D341Med (cell line): ENCODE measurements at places on chromosomes 7 and 10.

- DNase-seq, result no peak
These were observed 594 bp upstream of the RP9 start for GRCh38 chr7:33109758-33110238.

GRCh38 chr7:152862856-152863255 is 103.3 kb downstream of the ACTR3B start:
- no peak for DNase-seq

- no peak for DNase-seq
These were observed 90.7 kb downstream of the NPSR1 start for GRCh38 chr7:34748728-34749089.

- DNase-seq, result no peak
These were observed 351.2 kb downstream of the GFRA1 start for GRCh38 chr10:115921795-115922194.

DNA sequence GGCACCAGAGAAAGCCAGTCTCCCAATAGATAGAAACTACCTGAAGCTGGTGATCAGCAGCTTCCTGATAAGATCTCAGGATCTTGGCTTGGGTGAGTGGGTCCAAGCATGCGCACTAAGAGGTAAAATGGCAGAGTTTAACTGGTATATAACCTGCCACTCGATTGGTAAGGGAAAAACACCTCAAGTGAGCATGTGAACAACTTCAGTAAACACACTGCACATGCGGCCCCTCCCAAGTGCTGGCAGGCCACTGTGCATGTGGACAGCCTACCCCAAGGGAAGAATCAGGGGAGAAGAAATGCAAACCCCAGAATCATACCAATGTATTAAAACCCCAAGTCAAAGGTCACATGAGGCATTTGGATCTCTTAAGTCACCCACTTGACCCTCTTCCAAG is 17.7 kb upstream of the PON1 start:
- no peak for DNase-seq

DNA sequence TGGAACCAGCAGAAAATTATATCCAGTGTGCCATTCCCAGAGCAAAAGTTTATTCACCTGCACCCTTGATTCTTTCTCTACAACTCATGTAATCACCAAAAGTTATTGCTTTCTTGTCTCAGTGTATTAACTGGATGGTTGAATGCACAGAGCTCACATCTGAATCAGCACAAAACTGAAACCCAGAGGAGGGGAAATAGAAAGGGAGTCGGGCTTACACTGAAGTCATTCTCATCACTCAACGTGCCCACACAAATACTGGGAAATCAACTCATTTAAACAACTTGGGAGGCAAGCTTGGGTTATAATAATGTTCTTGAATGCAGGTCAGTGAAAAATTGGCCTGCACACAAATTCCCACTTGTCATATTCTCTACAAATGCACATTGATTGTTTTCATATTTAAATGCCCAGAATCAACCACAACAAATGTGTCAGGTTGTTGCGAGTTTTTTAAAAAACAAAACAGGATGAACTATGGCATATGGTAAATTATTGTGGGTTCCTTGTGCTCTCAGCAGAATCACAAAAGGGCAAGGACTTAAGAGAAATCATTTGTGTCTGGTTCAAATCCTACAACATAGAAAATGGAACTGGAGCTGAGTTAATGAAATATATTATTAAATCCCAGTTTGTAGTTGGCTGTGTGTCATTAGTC is 125.9 kb upstream of the NOBOX start:
- no peak for DNase-seq

- DNase-seq, result no peak
These were observed 480.6 kb downstream of the DNAJB6 start for GRCh38 chr7:157817433-157817832.

- DNase-seq, result no peak
These were observed 139.9 kb upstream of the DGKB start for GRCh38 chr7:15042285-15043065.

DNA sequence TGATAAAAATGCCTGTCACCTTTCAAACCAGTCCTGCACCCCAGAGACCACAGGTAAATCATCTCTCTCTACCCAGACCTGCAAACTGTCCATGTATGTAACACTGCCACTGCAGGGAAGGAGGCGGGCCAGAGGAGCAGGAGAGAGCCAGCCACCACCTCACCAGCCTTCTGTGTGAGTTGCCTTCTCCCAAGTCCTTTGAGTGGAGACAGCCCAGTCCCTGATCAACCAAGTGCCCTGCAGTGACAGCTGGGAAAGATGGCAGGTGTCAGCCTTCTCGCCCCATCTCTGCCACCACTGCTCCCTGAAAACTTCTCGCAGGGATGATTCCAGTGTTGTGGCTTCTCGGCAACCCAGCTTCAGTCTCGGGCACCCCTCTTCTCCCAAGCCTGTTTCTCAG is 42.4 kb downstream of the MTURN start:
- no peak for DNase-seq

- no peak for DNase-seq
These were observed 47.6 kb downstream of the SLIT1 start for GRCh38 chr10:97138174-97138573.

DNA sequence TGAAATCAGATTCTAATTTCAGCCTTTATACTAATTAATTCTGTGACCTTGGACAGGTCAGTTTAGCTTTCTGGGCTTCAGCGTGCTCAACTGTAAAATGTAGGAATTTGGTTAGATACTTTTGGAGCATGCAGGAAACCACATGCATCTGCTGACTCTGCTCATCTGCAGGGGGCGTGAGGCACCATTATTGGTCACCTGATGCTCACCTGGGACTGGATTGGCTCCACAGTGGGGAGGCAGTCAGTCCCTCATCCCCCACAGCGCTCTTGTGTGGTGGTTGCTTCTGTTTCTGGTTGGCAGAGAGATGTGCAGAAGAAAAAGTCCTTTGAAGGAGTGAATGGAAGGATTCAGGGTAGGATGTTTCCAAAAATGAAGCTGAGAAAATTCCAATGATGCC is 150.9 kb upstream of the MTPN start:
- no peak for DNase-seq

DNA sequence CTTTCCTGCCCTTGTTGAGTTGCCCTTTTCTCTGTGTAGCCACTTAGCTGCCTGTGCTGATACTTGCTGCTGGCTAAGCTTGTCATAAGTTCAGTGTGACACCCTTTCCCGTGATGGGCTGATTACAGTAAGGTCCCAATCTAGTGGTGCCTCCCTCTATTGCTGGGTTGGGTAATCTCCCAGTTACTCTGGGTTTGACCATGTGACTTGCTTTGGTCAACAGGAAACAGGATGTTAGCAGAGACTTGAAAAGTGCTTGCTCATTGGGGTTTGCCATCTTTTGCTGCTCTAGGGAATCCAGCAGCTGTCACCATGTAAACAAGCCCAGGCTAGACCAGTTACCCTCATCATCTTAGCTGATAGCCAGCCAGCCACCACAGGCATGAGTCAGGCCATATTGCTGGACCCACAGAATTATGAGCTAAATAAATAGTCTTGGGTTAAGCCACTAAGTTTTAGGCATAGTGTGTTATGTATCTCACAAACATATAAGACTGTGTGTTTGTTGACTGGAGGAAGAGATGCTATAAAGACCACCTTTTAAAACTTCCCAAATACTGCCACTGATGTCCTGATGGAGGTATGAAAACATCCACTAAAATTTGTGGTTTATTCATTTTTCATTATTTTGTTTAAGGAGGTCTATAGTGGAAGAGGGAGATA is 4.0 kb upstream of the LEP start:
- no peak for DNase-seq

GRCh38 chr7:76047811-76048667 is at the start of the genes MDH2 and STYXL1:
MDH2 (plus strand) TSS chr7:76048106; CDS start chr7:76048161, 55 bp downstream.
STYXL1 (minus strand) TSS chr7:76048000; CDS start chr7:76030523, 17,477 bp downstream.
- peak; percentile 97 for DNase-seq

- no peak for DNase-seq
These were observed 34.2 kb downstream of the SRI start for GRCh38 chr7:88185650-88186049.

GRCh38 chr7:66939325-66939724 is 18.3 kb downstream of the TMEM248 start:
- no peak for DNase-seq

- DNase-seq, result no peak
These were observed 282.3 kb downstream of the SEMA3D start for GRCh38 chr7:84904561-84904960.
